Stimulated activated CD8-positive, alpha-beta memory T cell treated with anti-CD3 and anti-CD28 coated beads, Interleukin-4, amount 100 ng/mL, for 1 hour (primary cell): ENCODE measurements at places on chromosomes 5 and 9.
A peak's percentile ranks its signal among the peaks of the same experiment; 100 is the strongest.

GRCh38 chr9:136328622-136329041 is 1.3 kb downstream of the GPSM1 start:
- DNase-seq = no peak

DNA sequence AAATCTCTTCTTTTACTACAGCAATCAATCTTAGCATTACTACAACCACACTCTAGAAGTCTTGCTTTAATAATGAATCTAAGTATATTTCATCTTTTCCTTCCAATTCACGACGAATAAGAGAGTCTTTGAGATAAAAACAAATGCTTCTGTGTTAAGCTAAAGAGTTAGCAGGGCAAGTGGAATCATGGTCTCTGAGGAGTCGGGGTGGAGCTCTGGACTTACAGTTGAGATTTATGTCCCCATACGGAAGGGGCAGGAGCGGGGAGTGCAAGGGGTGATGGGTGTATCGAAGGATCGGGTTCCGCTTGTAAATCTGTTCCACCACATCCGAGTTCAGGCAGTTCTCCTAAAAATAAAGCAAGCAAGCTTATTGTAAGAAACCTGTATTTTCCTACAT is 59.0 kb upstream of the RETREG1 start:
- DNase-seq = no peak

- DNase-seq = no peak
Measured at GRCh38 chr9:35001803-35002502, 12.4 kb downstream of the DNAJB5 start.

DNA sequence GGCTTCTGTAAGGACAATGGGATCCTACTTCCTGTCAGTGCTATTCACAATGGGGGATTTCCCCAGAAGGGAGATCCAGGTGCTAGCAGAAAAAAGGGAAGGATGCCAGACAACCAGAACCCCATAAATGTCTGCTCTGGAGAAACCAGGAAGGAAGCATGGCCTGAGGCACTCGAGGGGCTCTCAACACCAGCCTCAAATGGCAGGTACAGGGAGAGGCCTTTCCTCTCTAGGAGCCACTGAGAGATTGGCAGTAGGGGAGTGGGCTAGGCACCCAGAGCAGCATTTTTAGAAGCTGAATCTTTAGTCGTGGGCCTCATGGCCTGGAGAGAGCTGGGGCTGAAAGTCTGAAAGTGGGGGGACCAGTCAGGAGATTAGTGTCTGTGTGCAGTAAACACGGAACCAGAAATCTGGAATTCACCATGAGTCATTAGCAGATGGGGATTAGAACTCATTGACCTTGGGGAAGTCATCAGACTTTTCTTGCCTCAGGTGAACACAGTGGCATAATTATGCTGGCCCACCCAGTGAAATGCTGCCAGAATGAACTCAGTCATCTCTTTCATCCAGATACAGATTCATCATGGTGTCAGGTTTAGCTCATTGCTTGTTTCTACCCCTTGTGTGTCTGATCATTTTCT is 28.3 kb downstream of the ARHGEF28 start:
- DNase-seq = no peak

DNA sequence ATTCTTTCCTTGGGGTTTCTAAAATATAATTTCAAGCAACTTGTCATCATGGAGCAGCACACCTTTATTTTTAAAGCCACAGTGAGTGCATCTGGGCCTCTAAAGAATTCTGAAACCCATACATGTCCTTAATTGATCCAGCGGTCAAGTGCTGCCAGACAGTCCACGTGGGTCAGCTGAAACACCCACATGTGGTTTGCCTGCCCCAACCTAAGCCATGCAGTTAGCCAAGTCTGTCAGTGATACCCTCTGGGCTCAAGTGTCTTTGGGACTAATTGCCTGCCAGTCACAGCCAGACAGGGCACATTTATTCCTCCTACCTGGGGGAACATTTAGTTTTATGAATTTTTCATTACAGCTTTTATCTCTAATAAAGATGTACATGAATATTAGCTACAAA is 291.4 kb upstream of the SLC30A5 start:
- DNase-seq = no peak

GRCh38 chr9:114416290-114416689 is 28.5 kb upstream of the AKNA start:
- no peak for DNase-seq

DNA sequence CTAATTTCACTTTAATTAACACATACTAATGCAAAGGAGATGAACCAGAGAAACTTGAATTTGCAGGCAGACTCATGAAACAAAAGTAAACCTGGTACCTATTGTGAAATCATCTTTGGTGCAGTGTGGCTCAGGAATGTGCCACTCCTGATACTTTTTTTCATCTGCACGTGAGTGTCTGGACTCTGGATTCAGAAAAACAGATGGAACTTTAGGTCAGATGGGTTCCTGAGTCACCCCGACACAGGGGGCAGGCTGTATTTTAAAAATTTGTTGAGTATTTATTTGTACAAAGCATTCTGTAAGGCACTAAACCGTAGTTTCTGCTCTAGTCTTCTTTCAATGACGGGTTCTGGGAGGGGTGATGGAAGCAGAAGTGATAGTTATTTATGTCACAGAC is 52.2 kb upstream of the TUT7 start:
- DNase-seq = no peak

DNA sequence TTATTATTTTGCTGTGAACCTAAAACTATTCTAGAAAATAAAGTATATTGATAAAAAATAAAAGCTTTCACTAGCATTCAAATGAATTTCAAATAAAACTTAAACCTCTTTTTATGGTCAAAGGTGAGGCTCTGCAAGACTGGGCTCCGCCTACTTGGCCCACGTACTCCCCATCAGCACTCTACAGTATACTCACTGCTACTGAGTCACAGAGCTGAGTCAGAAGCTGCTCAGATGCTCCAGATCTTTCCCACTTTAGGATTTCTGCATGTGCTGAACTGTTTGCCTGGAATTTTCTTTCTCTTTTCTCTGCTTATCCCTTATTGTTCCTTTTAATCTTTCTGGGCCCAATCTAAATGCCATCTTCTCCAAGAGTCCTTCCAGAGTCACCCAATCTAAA is 331.9 kb upstream of the CCNG1 start:
- no peak for DNase-seq

DNA sequence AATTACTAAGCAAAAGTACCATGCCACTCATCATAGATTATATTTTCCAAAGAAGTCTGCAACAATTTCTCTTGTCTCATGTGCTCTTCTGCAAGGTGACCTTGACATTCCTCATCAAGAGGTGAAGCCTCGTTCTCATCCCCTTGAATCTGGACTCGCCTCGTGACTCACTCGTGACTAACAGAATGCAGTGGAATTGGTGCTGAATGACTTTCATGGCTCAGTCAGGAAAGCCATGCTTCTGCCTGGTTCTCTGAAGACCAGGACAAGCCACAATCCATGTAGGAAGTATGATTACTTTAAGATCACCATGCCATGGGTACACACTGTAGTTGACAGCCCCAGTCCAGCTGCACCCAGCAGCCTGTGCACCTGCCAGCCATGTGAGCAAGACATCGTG is 335.8 kb downstream of the GADD45G start:
- no peak for DNase-seq

DNA sequence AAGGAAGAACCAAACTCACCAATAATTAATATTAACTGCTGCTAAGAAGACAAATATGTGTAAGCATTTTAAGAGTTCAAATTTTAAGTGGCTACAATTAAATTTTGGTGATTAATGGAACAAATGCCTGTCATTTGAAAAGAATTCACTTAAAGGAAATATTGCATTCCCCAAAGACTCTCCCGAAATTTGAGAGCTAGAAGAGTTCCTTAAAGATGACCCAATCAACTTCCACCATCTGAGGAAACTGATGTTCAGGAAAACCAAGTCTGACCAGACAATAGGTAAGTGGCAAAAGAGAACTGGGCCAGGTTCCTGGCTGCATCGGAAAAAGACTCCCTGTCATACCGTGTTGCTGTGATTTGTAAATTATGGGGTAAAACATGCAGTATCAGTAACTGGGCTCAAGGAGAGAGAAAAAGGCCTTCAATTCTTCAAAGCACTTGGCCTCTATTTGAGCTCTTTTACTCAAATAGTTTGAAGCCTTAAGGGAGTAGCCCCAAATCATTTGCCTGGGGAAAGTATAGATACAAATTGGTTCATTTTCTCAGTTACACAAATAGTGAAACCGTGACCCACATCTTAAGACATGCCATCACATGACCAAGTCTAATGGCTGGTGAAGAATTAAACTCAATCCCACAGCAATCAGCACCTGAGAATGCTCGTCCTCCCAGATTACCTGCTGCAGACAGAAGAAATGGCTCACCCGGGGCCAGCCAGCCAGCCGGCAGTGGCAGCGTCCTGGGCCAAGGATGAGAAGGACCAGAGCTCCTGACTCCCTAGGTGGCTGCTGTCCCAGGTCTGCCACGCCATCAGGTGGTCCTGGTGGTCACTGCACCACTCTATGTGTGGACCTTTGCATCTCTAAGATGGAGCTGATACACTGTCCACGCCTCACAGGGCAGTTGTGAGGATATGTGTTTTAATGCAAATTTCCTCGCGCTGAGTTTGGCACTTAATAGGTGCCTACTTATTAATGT is 162.9 kb downstream of the TTLL11 start:
- DNase-seq = no peak

GRCh38 chr9:136983656-136984314 is 992 bp downstream of the LCNL1 start:
- no peak for DNase-seq

DNA sequence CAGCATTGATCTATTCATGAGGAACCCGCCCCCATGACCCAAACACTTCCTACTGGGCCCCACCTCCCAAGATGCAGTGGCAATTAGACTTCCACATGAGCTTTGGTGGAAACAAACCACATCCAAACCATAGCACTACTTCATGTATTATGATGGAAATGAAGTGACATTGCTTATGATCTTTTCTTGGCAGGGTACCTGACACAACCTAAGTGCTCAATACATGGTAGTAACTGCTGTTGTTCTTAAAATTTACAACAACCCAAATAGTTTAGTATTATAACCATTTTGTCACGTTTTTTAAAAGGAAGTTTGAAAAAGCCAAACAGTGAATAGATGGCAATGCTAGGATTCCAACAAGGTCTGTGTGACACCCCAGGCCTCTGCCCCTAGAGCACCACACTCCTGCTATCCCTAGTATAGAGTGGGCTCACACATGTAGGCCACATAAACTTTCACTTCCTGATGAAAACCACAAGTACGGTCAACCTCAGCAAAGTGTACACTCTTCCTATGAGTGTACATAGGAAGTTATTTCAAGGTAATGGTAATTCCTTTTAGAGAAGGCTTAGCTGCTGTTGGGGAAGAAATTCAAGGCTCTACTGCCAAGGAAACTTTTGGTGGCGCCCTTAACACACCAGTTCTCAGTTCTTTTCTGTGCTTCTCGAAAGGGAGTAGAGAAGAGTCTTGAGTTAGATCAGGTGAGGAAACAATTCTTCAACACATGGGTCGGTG is 97.6 kb downstream of the ARSB start:
- DNase-seq = no peak

DNA sequence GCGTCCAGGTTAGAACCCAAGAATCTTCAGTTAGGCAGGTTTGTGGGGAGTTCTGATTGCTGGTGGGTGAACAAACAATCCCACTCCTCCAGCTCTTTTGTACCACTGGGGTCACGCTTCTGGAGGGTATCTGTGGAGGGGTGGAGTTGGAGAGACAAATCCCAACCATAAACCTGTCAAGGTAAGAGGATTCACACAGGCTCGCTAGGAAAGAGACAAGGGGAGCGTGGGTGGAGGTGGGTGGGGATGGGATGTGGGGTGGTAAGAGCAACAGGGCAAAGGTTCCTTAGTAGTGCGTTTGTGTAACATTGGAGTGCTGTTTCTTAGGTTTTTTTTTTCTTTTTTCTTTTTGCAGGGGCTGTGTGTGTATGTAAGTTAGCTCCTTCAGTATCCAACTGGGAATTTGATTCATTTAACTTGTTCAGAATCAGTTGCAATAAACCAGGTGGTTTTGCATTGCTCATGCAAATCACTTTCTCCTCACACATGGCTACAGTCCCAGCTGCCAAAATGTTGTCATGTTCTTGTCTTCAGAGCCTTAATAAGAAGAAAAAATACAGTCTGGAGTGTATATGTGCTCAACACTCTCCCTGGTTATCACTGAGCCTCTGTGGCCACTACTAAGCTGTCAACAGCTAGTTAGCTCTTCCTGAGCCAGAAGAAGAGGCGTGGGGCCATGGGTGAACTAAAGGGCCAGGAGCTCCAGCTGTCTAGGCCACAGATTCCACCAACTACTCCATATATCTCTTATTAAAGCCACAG is 164.0 kb upstream of the RAD23B start:
- DNase-seq = no peak

DNA sequence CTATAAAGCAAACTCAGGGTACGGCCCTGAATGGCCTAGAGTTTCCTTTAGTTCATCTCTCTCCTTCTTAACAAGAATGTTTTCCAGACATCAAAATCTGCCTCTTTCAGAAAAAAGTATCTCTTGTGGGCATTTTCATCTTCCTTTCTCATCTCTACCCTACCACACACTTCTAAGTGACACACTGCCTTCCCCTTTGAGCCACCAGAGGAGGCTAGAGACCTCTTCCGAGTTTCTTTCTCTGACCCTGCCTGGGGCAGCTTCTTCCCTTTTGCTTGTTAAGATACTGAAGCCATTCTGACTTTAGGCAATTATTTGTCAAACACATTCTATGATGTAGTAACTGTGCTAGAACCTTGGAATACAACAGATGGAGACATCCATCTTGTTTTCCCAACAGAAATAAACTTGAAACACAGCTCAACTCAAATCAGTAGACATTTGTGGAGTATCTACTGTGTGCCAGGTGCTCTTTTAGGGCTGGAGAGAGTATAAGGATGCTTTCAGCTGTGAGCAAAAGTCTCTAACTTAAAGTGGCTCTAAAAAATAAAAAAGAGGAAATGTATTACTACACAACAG is 8.6 kb upstream of the SV2C start:
- no peak for DNase-seq

- peak; percentile 21 for DNase-seq
Measured at GRCh38 chr9:38160613-38161215, 91.7 kb upstream of the SHB start.

- no peak for DNase-seq
Measured at GRCh38 chr9:77099388-77099787, 77.9 kb upstream of the VPS13A start.

DNA sequence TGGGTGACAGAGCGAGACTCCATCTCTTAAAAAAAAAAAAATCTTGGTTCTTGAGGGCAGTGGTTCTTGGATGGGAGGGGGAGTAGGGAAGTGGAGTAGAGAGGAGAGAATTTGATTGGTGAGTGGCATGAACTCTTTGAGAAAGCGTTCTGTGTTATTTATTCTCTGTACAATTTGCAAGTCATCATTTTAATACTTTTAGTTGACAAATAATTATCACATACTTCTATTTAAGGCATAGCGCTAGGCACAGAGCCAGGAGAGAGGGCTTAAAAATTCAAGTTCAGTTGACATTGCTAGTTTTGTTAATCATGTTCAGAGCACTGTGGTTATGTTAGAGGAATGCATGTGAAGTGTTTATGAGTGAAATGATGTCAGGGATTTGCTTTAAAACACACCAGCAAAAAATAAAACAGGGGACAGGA is 24.6 kb downstream of the HSDL2 start:
- DNase-seq = no peak

- DNase-seq = no peak
Measured at GRCh38 chr5:83375049-83375745, 96.3 kb upstream of the VCAN start.
